ENCODE measurements at places on chromosomes 5 and 9.

DNA sequence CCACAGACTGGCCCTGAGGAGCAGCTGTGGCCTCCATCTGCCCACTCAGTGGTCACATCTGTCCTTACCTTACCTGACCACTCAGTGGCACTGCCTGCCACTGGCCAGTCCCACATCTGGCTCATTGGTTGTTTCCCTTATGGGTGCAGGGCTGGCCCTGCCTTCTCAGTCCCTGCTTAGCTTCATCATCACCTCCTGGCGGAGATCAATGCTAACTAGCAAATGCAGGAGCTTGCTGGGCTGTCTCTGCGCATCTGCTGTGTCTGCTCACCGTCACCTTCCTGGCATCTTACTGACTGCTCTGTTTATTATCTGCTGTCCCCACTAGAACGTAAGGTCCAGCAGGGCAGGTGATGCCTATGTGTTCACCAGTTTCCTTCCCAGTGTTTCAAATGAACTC lies 356.9 kb downstream of the SEMA5A start:
- DNase-seq = no peak

GRCh38 chr5:173191015-173191414 lies 44.0 kb downstream of the NKX2-5 start:
- no peak for DNase-seq

- no peak for DNase-seq
Observed at GRCh38 chr9:68981789-68982188, 32.1 kb downstream of the PRKACG start.

DNA sequence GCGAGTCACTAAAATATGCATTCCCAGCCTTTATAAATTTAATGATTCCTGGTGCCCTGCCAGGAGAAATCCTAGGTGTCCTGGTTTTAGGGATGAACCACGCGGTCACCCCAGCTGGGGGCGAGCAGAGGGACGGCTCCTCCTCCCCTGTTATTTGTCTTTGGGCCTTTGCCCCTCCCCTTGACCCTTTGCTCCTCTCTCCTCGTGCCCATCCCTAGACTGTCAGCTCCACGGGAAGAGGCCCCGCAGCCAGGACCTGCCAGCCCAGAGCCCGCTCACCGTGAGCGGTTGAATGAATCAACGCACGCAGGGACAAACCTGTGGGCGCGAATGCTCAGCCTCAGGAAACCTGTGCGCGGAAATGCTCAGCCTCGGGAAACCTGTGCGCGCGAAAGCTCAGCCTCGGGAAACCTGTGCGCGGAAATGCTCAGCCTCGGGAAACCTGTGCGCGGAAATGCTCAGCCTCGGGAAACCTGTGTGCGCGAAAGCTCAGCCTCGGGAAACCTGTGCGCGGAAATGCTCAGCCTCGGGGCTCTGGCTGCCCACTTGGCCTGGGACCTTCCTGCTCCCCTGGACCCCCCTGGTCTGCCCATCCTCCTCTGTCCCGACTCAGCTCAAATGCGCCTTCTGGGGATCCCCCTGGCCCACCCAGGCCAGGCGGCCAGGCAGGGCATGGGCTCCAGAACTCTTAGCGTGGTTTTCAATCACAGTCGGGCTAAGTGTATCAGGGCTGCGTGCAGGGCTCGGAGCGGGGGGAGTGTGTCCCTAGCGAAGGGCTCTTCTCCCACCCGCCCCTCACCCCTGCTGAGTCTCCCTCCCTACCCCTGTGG lies 140.5 kb upstream of the COL5A1 start:
- DNase-seq = no peak

- no peak for DNase-seq
Observed at GRCh38 chr9:94853887-94854286, 127.4 kb downstream of the AOPEP start.

DNA sequence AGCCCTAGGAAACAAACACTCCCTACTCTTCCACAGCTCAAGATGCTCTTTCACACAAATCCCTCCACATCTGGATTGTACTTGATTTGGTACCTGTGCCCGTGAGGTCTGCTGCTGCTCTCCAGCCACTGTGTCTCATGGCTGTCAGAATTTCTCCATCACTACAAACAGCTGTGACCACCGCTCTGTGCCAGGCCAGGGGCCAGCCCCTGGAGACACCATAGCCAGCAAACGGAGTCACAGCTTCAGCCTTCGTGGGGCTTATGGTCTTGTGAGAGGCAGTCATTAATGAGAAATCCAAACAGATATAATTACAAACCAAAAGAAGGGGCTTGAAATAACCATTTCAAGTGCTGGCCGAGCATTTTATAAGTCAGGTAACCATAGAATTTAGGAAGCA lies 43.6 kb downstream of the ADAM19 start:
- no peak for DNase-seq

- no peak for DNase-seq
Observed at GRCh38 chr5:78504704-78505677, 143.6 kb downstream of the LHFPL2 start.

DNA sequence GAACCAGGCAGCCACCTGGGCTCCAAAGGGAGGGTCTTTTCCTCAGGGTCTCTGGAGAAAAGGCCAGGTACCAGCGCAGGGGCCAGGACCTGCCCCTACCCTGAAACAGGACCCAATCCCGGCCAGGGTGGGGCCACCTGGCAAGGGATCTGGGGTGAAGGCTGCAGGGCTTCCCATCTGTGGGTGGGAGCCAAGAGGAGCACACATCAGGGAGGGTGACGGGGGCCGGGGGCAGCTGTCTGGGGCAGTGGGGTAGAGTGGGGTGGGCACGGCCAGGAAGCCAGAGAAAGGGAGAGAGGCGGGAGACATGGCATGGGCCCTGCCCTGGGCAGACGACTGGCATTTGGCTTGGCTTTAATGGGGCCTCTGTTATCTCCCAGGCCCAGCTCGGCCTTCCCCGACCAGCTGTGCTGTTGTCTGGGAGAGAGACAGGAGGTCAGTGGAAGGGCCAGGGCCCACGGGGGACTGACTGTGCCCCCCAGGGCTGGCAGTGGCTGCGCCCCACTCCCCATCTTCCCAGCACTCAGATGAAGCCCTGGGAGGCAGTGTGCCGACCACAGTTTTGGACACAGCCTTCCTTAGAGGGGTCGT lies 57.2 kb upstream of the RNF130 start:
- DNase-seq = no peak

DNA sequence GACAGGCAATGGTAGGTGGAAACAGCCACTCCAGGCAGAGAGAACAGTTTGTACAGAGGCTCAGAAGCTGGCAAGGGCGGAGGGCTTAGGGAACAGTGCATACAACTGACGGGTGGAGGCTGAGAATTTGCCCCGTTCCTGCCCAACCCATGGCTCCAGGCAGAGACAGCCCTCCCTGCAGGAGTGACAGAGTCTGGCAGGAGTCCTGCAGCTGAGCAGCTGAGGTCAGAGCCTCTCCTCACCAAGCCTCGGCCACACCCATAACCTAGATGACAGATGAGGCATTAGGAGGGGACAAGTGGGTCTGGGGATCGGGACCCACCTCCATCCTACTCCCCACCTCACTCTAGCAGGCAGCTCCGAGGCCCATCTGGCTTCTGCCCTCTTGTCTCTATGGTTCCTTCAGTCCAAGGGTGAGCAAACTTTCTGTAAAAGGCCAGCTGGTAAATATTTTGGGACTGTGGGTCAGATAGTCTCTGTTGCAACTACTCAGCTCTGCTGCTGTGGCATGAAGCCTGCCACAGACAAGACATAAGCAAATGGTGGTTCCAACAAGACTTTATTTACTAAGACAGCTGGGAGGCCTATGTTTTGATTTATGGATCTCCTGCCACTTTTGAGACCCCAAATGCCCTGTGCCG lies 83.7 kb downstream of the SH3TC2 start:
- no peak for DNase-seq

DNA sequence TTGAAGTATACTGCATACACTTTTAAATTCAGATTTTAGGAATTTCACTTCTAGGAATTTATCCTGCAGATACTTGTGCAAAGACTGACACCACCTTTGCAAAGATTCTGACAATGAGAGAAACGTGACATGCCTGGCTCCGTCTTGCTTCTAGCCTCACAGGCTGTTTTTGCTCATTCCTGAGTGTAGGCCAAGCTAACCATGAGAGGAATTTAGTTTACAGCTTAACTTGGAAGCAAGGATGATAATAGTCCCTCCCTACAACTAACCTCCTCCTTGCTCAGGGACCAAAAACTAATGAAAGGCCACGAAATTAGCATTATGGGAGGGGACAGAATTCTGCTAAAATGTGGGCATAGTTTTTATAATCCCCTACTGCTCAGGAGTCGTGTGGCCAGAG lies 31.1 kb downstream of the C5orf22 start:
- DNase-seq = no peak

GRCh38 chr9:124606027-124606426 lies 98.8 kb upstream of the NR5A1 start:
- no peak for DNase-seq

DNA sequence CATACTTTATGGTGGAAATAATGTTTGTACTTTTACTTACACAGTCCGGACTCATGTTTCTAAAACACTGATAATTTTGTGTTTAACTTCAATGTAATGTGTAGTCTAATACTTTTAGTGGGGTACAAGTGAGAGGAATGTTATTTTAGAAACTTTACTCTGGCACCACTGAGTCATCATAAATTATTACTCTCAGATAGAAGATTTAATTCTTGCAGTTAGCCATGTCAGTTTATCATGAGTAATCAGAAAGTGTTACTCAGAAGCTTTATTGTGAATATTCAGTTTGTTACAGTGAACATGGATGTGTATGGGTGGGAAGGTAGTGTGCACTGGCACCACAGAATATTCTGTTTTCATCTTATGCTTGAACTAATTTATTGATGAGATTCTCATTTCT lies 20.0 kb downstream of the OGN start:
- no peak for DNase-seq

- DNase-seq = no peak
Observed at GRCh38 chr5:107092695-107093094, 578.0 kb downstream of the EFNA5 start.

DNA sequence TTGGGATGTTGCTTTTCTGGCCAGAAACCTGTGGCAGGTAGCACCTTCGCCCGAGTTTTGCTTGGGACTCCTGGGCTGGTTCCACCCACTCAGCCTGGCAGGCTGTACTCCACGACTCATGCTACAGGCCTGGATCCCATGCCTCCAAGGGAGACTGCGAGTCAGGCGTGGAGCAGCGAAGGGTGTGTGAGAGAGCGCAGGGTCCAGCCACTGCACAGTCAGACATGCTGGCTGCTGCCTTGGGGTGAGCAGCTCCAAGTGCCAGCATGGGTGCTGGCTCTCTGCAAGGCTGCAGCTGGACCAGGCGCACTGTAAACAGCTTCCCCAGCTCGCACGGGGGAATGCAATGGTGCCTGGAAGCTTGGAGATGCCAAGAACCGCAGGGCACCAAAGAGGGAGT lies 249.6 kb upstream of the EDIL3 start:
- DNase-seq = no peak

GRCh38 chr5:142387024-142387682 lies 62.3 kb upstream of the SPRY4 start:
- DNase-seq = no peak

GRCh38 chr5:55454282-55454681 lies 80.5 kb downstream of the PLPP1 start:
- no peak for DNase-seq

DNA sequence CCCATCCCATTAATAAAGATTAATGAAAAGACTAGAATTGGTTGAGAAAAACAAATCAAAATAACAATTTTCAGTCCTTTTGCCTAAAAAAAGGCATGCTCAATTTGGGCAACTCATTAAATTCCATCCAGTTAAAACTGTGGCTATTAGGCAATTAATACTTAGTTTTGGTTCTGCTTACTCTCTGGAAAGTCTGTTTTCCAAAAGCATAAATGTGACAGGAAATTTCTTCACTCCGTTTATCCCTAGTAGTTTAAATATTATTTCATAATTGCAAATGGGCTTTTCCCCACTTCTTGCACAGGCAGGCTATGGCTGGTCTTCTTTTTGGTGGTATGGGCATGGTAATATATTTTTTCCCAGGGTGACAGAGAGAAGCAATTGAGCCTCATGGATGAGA lies 373.3 kb upstream of the KLF4 start:
- no peak for DNase-seq

- DNase-seq = no peak
Observed at GRCh38 chr5:124634741-124635323, 111.6 kb downstream of the ZNF608 start.

DNA sequence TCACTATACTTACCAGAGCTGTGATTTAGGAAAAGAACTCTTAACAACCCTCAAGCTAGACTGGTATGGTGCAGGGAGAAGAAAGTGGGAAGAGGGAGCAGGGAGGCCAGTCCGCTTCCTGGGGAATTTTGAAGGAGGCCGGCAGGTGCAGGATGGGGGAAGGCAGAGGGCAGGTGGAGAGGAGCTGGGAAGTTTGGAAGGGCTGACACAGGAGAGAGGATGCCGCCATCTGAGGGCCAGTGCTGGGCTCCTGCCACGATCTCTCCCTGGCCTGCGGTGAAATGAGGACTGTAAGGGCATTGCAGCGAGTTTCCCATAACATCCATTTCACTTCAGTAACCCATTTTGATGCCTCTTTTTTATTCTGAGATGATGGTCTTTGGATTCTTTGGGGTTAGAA lies 8.9 kb downstream of the DAB2IP start:
- DNase-seq = no peak

GRCh38 chr9:137161558-137162486 lies 8.0 kb downstream of the LRRC26 start:
- no peak for DNase-seq

DNA sequence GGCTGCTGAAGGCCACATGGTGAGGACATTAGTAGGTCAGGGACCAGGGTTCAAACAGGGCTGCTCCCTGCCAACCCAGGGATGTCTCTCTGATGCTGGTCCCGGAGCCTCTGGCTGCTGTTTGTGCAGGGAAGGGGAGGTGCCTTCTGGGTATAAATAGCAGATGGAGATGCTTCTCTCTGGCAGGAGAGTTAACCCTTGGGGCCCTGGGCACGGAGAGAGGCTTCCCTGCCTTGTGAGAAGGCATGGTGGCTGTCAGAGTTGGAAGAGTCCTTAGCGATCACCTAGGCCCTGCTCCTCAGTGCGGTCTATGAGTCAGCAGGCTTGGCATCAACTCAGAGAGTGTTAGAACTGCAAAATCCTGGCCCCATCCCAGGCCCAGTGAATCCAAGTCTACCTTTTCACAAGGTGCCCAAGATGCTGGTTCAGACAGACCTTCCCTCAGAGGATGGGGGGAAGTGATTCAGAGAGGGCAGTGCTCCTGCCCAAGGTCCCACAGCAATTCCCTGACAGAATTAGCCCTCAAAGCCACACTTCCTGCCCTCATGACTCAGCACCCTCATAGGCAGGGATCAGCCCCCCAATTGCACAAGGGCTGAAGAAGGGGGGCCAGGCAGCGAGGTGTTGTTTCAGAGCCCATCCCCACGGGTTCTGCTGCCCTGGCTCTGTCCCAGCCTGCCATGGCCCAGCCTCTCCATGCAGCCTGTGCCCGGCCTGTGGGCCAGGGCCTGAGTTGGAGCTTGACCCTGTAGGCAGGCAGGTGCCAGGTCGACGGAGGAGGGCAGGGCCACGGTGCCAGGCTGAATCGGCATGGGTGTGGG lies 25.6 kb downstream of the CAMK2A start:
- no peak for DNase-seq

DNA sequence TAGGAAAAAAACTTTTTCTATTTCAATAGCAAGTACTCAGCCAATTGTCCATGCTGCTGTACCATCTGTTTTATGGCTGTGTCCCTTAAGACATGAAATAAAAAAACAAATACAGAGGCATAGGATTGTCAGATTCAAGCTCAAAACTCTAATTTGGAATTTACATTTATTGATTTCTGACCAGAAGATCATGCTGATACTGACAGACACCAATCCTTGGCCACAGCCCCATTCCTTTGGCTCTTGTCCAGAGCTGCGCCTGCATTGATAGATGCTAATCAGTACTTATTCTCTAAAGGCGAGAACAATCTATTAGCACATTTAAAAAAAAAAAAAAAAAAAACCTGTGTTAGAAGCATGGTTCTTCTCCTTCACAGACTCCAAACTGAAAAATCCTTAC lies 384.6 kb downstream of the TMEM232 start:
- no peak for DNase-seq

GRCh38 chr5:178439493-178440180 lies 150.6 kb downstream of the COL23A1 start:
- DNase-seq = no peak

Measured in cortex of kidney (tissue), 1 donor.